Gastroesophageal sphincter (tissue), 4 donors: ENCODE measurements at places on chromosomes 2 and 18.

DNA sequence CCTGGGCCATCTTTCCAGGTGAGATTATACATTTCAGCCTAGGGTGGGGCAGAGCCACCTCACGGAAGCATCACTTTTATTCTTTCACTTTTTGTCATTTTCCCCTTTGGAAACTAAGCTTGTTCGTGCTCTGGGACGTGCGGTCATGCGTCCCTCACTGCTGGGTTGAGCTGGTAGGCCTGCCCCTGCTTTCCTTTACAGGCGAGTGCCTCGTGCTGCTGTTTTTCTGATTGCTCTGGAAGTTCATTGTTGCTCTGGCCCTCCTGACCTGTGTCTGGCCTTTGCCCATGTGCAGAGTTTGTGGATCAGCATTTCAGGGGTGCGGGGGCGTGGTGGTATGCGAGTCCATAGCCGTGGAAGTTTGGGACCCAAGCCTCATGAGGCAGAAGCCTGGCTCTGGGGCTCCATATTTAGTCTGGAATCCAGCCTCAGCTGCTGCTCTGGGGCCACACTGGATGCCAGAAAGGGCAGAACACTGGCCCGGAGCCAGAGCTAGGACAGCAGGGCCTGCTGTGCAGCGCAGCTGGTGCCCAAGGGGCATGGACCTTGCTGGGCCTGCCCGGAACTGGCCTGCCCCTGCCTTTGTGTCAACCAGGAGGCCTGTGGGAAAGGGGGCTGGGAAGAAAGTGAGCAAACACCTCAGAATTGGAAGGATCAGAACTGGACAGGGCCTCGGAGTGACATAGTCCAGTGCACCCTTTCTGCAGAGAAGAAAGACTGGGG, 51.1 kb downstream of the CTIF start:
- H3K4me3 ChIP-seq, result no peak overlapping the region
- H3K27me3 ChIP-seq, result no peaks in the 10 kb centered on the region
- peak overlapping the region; percentile 62 for H3K27ac ChIP-seq
- H3K36me3 ChIP-seq, result no peaks in the 10 kb centered on the region
- ATAC-seq, result peak; percentile 58

GRCh38 chr2:205687641-205687956, 5.3 kb downstream of the NRP2 start:
- no peaks in the 10 kb centered on the region for H3K27me3 ChIP-seq
- peaks cover 5% of the 10 kb centered on the region for H3K4me1 ChIP-seq
- no peak for ATAC-seq
- H3K27ac ChIP-seq, result peak overlapping the region; percentile 92

- H3K4me1 ChIP-seq, result no peaks in the 10 kb centered on the region
- H3K27me3 ChIP-seq, result no peaks in the 10 kb centered on the region
- H3K4me3 ChIP-seq, result no peak overlapping the region
- peaks cover 98% of the 10 kb centered on the region for H3K36me3 ChIP-seq
- no peak for ATAC-seq
Measured at GRCh38 chr2:230205034-230205433, 14.8 kb downstream of the SP110 start.

DNA sequence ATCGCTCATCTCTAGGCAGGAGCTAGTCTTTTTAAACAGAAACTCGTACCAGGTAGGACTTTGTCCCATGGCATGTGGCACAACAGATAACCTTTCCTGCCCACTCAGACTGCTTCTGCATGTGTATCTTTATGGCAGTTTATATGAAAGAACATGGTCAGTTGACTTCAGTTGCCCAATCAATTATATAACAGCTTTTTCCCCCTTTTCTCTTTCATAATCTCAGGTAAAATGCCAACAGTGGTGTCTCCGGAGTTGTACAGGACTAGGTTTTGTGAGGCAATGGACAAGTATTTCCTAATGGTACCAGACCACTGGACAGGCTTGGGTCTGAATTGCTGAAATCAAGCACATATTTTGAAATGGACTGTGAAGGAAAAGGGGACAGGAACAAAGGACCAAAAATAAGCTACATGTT, 51.6 kb upstream of the PTH2R start:
- no peak overlapping the region for H3K27ac ChIP-seq
- peaks cover 27% of the 10 kb centered on the region for H3K4me1 ChIP-seq
- peaks cover 55% of the 10 kb centered on the region for H3K36me3 ChIP-seq
- H3K4me3 ChIP-seq, result no peak overlapping the region
- peak; percentile 34 for ATAC-seq

GRCh38 chr2:53334610-53335009, 433.0 kb upstream of the CHAC2 start:
- no peak for ATAC-seq
- H3K27me3 ChIP-seq, result no peaks in the 10 kb centered on the region
- no peak overlapping the region for H3K27ac ChIP-seq
- H3K4me3 ChIP-seq, result no peak overlapping the region
- H3K36me3 ChIP-seq, result no peaks in the 10 kb centered on the region
- no peaks in the 10 kb centered on the region for H3K4me1 ChIP-seq

DNA sequence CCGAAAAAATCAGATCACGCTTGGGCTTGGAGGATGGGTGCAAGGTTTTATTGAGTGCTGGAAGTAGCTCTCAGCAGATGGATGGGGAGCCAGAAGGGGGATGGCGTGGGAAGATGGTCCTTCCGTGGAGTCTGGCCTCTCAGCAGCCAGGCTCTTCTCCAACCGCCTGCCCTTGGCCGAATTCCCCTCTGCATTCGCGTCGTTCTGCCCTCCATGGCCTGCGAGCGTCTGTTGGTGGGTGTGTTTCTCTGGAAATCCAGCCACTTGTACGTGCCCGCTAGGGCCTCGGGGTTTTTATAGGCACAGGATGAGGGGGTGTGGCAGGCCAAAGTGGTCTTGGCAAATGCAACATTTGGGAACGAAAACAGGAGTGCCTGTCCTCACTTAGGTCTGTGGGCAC, 815.2 kb downstream of the TSN start:
- no peak for ATAC-seq
- no peak overlapping the region for H3K27ac ChIP-seq
- H3K4me1 ChIP-seq, result no peaks in the 10 kb centered on the region
- H3K27me3 ChIP-seq, result no peaks in the 10 kb centered on the region

- H3K4me3 ChIP-seq, result no peak overlapping the region
- H3K36me3 ChIP-seq, result no peaks in the 10 kb centered on the region
- no peak overlapping the region for H3K27ac ChIP-seq
- no peaks in the 10 kb centered on the region for H3K4me1 ChIP-seq
- no peak for ATAC-seq
Measured at GRCh38 chr2:51919395-51919794, 887.5 kb upstream of the NRXN1 start.

- no peaks in the 10 kb centered on the region for H3K27me3 ChIP-seq
- H3K4me3 ChIP-seq, result no peak overlapping the region
- no peaks in the 10 kb centered on the region for H3K4me1 ChIP-seq
- no peaks in the 10 kb centered on the region for H3K36me3 ChIP-seq
- no peak overlapping the region for H3K27ac ChIP-seq
Measured at GRCh38 chr2:184938221-184938985, 340.1 kb downstream of the ZNF804A start.

DNA sequence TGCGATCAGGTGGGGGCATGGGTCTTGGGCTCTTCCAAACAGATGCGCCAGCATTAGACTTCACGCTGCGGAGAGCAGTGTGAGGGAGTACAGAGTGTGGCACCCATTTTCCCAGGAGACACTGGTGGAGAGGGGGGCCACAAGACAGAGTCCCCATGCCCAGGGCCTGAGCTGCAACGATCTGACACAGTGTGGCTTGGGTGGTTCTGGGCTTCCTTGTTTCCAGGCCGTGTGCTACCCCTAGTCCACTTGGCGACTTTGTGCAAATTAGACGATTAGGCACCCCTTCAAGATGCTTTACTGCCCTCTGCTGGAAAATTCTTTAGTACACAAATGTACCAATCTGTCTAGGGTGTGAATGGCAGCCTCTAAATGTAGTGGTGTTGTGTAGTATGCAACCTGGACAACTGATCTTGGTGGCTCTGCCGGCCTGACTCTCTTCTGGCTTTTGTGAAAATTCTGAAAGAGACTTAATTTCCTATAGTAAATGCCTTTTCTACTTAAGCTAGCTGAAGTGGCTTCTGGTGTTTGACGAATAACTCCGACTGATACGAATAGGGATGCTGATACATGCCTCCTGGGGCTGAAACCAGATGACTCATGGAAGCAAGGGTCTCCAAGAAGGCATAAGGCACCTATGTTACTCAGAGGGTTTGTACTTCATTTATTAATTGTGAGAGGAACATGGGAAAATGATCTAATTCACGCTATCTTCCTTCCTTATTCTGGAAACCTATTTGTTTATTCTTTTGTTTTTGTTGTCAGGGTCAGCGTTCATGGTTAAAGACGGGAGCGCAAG, 92.3 kb upstream of the SMAD2 start:
- ATAC-seq, result peak; percentile 26
- no peak overlapping the region for H3K4me3 ChIP-seq
- H3K36me3 ChIP-seq, result no peaks in the 10 kb centered on the region
- no peak overlapping the region for H3K27ac ChIP-seq
- no peaks in the 10 kb centered on the region for H3K4me1 ChIP-seq

DNA sequence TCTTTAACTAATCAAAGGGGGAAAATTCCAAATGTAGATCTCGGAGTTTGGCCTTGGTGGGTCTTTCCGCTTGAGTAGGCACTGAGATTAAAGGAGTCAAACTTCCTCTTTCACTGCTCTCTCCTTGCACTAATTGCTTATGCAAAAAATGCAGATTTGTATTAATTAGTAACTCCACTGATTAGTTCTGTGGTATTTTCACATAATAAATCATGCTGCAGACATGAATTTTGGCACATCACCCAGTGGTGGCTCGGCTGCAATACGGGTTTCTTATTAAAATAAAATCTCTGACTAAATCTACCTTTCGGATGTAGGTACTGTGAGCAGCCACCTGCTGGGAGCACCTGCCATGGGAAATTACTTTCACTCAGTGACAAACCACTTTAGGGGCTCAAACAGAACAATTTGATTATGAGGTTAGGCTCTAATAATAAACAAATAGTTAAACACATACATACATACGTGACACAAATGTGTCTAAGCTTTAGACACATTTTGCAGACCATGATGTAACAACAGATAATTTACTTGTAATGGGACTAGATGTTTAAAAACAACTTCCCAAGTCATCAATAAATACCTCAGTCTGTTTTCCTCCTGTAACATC, 6.4 kb upstream of the NEUROD1 start:
- no peak overlapping the region for H3K27ac ChIP-seq
- H3K4me3 ChIP-seq, result no peak overlapping the region
- H3K36me3 ChIP-seq, result no peaks in the 10 kb centered on the region
- ATAC-seq, result no peak

- peaks cover 42% of the 10 kb centered on the region for H3K36me3 ChIP-seq
- H3K4me1 ChIP-seq, result peaks cover 29% of the 10 kb centered on the region
- ATAC-seq, result no peak
- H3K4me3 ChIP-seq, result no peak overlapping the region
- no peak overlapping the region for H3K27ac ChIP-seq
Measured at GRCh38 chr2:183001948-183002347, 36.3 kb downstream of the NCKAP1 start.

GRCh38 chr18:26700201-26700600, 151.8 kb upstream of the KCTD1 start:
- no peaks in the 10 kb centered on the region for H3K36me3 ChIP-seq
- H3K27me3 ChIP-seq, result peaks cover 6% of the 10 kb centered on the region
- H3K4me1 ChIP-seq, result no peaks in the 10 kb centered on the region

DNA sequence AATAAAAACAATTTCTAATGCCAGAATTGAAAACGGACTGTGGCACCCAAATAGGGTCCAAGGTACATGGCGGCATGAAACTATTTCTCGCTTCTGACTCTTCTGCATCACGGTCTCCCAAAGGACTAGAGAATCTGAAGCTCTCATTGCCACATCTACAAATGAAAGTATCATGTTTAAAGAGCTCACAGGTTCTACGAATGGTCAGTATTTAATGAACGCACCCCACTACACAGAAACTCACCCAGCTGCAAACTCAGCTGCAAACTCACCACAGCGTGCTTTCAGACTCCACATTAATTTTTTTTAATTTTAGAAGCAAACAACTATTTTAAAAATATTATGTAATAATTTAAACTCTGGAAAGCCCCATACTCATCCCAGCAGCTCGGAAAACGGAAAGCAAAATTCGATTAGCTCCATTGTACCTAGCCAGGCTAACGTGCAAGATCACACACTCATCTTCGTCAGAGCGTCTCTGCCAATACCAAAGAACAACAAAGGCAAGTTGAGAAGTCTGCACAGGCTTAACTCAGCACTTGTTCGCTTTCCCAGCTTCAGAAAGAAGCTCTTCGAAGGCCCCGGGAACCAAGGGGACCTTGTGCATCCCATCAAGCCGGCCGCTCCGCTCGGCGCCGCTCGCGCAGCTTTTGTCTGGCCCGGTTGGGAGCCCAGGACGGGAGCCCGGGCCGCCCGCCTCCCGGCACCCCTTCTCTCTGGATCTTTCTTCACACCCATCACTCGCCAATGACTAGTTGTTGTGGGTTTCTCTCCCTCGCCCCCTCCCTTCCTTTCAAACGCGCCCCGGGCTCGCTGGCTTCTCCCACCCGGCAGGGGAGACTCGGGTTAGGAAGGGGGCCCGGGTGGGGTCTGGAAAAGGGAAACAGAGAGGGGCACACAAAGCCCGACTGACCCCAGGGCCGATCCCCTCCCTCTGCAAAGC, 785 bp downstream of the CLASP1 start:
- no peaks in the 10 kb centered on the region for H3K27me3 ChIP-seq
- no peaks in the 10 kb centered on the region for H3K4me1 ChIP-seq
- H3K4me3 ChIP-seq, result peak overlapping the region; percentile 66
- peak overlapping the region; percentile 98 for H3K27ac ChIP-seq

- no peak for ATAC-seq
- H3K27me3 ChIP-seq, result no peaks in the 10 kb centered on the region
- no peaks in the 10 kb centered on the region for H3K4me1 ChIP-seq
- H3K27ac ChIP-seq, result no peak overlapping the region
- H3K4me3 ChIP-seq, result no peak overlapping the region
Measured at GRCh38 chr2:170180031-170180566, 2.2 kb downstream of the MYO3B start.

DNA sequence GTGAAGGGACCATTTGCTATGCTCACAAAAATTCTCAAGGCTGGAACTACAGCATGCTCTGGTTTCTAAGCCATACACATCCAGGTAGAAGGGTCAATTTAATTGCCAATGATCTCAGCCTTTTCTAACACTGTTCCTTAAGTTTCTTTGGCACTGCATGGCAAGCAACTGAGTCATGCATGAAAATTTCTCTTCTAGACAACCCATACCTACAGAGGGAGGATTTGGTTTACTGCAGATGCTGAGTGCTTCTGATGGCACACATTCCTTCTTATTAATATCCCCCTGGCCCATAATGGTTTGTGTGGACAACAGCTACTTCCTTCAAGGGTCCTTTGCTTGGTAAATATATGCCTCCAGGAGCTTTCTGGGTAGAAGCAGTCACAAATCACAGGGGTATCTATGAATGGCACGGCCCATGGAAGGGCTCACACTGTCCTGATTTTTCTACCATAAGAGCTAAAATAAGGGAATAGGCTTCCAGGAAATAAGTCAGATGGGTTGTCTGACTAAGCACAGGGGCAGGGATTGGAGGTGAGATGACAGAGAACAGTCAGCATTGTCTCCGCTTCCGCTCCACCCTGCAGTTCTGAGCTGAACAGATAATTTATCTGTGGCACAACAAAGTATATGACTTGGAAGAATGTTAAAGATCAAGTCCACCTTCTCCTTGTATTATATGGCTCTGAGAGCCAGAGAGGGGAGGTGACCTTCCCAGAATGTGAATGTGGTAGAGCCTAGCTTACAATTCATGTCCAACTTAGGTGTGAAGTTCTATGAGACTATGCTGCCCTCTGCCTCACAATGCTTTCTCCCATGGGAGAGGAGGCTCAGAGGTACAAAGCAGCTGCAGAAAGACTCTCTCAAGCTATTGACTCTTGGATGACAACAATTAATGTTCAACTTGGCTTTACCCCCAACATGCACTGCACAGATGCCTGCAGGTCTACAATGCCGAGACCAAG, 199.2 kb upstream of the TNP1 start:
- no peaks in the 10 kb centered on the region for H3K27me3 ChIP-seq
- H3K4me1 ChIP-seq, result no peaks in the 10 kb centered on the region

- H3K36me3 ChIP-seq, result no peaks in the 10 kb centered on the region
- H3K27me3 ChIP-seq, result no peaks in the 10 kb centered on the region
- no peak overlapping the region for H3K27ac ChIP-seq
- H3K4me3 ChIP-seq, result no peak overlapping the region
- no peaks in the 10 kb centered on the region for H3K4me1 ChIP-seq
Measured at GRCh38 chr18:5982332-5982731, 87.0 kb upstream of the TMEM200C start.
